Sciatic nerve (tissue), 2 donors: ENCODE measurements at places on chromosomes 16 and 17.
A peak's percentile ranks its signal among the peaks of the same experiment; 100 is the strongest.

DNA sequence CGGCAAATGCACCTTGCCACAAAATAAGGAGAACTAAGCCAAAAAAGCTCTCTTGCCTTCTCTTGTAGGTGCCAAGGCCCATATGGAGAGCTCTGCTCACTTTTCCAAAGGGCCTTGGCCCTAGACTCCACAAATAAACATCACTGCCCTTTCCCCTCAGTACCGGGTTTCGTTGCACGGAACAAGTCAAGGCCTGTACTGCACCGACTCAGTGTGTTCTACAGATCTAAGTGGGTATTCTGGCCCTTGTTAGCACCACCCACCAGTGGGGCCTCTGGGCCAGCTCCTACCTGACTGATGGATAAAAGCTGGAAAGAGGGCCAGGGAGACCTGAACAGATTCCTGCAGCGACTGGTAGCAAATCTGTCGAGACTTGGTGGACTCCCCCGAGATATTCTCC is 43.7 kb upstream of the GSG1L start:
- DNase-seq = no peak

- DNase-seq = no peak
These were observed 159.4 kb downstream of the ZNF423 start for GRCh38 chr16:49696414-49697101.

GRCh38 chr17:75641343-75641742 is 8.1 kb downstream of the SMIM5 start:
- no peak for DNase-seq

DNA sequence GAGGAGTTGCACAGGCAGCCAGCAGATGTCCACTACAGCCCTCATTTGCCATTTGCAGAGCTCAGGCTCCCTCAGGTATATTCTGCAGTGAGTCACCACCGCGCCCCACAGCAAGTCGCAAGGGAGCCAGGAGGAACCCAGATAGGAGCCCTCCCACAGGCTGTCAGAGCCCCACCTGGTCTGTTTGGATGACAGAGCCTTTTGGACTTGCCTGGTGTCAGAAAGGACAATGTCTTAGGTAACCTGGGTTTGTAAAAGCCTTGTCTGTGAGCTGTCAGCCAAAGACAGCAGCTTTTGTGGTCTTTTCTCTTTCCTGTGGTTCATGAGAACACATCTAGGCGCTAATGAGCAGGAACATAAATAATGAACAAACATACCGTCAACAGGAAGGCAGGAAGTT is 70.9 kb downstream of the GNAO1 start:
- peak; percentile 47 for DNase-seq

DNA sequence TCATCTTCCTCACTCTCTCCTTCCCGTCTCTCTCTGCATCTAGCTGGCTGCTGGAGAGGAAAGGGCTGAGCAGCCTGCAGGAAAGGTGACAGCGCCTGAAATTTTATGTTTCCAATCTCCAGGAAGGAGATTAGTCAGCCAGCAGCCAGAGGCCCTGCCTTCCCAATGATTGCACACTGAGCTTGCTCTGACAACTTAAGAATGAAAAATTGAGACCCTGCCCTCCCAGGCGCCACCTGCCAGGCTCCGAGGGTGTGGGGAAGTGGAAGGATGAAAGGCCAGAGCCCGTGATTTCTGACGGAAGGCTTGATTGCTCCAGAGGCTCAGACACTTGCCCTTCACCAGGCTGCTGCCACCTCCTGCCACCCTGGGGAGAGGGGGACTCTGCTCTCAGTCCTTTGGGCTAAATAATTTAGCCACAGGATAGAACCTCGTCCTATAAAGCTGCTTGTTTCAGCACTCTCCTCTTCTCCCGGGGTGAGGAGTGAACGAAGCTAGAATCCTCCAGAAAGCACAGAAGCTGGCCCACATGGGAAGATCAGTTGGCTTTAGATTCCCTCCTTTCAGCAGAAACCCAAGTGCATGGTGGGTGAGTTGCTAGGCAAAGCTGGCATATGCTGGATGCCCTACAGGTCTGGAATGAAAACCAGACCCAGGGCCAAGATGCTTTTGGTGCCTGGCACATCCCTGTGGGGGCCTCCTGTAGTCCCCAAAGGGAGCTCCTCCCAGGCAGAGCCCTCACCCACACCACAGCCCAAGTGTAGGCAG is 33.5 kb downstream of the GRIN2C start:
- DNase-seq = no peak

DNA sequence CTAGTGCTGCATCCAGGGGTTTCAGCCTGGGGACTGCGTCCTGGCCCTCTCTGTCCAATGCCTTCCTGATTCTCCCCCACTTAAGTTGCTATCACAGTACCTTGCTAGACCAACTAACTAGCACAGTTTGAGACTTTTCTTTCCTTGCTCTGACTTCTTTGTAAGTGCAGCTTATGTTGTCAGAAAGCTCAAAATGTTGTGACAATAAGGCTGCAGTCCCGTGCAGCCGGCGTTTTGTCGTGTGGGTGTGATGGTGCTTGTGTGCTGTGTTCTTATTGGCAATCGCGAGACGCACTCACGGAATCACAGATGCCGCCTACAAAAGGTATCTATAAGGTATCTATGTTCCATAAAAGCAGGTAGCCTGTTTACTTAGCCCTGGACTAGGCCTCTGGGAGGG is 132.8 kb downstream of the PRKCA start:
- DNase-seq = no peak

GRCh38 chr17:31462261-31462660 is 70.8 kb downstream of the RAB11FIP4 start:
- no peak for DNase-seq

DNA sequence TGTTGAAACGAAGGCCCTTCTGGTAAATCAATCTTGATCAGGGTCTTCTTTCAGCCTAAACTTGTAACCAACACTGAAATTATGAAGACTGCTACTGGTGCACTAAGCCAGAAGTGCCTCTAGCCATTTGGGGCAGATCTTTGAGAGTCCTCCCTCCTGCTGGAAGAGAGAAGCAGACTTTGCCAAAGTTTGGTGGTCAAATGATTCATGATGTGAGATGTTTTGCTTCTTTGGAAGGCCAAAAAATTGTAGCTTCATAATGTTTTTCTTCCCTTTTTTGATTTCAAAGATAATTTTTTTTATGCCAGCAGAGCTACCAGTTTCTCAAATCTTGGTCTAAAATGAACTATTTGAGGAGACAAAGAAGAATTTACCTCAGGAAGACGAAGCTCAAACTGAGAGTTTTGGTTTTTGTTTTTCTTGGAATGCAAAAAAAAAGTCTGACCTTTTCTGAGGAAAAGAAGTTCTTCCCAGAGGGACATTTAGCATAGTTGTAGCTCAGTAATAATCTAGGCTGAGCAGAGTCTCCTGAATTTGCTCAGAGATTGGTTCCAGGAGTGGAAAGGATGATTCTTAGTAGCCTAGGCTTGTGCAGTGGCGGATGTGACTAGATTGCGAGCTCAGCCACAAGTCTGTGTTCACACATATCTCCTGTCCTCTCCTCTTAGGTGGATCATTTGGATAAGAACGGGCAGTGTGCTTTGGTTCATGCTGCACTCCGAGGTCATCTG is 50.9 kb downstream of the CYB561 start:
- DNase-seq = no peak

DNA sequence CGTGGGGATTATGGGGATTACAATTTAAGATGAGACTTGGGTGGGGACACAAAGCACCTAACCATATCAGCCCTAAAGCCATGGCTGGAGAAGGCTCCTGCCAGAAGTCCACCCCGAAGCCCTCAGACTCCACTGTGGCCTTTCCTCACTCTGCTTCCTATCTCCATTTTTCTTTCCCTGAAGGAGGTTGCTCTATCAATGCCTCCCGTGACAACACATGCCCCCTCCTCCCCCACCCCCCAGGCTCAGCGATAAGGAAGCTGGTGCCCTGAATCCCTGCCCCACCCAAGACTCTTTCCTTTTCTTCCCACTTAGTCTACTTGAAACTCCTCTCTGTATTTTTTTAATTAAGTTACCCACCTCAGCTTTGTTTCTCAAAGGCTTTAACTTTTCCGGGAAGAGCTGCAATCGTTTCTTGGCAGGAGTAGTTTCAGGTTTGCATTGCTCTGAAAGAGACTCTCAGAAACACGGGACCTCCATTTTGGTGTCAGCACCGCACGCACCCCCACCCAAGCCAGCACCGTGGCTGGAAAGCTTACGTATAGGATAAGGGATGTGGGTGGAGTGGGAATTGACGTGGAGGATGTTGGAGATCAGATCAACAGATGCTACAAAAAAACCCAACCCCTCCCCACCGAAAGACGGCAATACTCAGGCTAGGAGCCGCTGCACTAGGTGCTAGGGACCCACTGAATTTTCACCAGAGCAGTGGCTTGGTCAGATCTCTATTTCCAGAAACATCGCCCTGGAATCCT is 15.2 kb upstream of the CA4 start:
- DNase-seq = peak; percentile 54

DNA sequence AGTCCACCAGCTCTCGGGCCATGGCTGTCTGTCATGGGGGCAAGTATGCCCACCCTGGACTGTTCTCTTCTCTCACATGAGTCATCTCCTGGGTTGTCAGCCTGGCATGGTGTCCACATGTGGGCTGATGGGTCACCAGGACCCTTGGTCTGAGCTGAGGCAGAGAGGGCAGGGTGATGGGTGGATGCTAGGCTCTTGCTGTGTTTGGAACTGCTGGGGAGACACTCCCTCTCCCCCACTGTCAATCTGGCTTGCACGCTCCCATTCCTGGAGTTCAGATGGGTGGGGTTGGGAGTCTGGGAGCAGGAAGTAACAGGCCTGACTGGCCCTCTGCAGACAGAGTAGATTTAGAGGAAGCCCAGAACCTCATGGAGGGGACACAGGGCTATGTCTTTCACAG is 28.9 kb downstream of the KSR1 start:
- no peak for DNase-seq

DNA sequence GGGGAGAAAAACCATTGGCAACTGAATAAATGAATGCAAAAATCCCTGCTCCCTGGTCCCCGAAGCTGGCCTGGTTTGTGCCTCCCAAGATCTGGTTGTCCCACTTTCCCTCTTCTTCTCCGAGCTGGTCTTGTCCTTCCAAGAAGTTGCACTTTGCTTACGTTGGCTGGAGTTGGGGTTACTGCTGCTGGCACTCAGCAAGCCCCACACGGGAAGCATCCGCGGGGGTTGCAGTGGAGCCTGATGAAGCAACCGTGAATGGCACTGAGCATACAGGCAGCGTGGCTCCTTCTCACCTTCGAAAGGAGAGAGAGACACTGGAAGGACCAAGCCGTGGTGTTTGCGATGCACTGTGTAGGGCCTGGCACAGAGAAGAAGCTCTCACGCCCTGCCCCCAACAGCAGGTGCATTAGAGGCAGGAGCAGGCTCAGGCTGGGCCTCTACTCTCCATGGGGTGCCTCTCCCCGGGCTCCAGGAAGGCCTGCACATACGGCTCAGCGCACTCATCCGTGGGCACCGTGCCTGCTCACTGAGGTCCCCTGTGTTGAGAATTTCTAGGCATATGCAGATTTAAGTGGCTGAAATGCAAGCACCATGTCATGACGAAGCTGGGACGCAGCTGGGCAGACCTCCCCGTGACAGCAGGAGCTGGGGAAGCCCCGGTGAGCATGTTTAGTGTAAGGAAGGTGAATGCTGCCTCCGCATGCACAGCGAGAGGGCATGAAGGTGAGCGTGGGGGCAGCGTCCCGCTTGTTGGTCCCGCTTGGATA is 12.1 kb downstream of the CA5A start:
- no peak for DNase-seq
